Activated CD8-positive, alpha-beta memory T cell treated with anti-CD3 and anti-CD28 coated beads, Interleukin-2, amount 50 U/mL, for 4 hours (primary cell): ENCODE measurements at places on chromosomes 1 and 21.

GRCh38 chr1:23376890-23377811, 7.5 kb upstream of the ZNF436 start:
- DNase-seq = no peak

DNA sequence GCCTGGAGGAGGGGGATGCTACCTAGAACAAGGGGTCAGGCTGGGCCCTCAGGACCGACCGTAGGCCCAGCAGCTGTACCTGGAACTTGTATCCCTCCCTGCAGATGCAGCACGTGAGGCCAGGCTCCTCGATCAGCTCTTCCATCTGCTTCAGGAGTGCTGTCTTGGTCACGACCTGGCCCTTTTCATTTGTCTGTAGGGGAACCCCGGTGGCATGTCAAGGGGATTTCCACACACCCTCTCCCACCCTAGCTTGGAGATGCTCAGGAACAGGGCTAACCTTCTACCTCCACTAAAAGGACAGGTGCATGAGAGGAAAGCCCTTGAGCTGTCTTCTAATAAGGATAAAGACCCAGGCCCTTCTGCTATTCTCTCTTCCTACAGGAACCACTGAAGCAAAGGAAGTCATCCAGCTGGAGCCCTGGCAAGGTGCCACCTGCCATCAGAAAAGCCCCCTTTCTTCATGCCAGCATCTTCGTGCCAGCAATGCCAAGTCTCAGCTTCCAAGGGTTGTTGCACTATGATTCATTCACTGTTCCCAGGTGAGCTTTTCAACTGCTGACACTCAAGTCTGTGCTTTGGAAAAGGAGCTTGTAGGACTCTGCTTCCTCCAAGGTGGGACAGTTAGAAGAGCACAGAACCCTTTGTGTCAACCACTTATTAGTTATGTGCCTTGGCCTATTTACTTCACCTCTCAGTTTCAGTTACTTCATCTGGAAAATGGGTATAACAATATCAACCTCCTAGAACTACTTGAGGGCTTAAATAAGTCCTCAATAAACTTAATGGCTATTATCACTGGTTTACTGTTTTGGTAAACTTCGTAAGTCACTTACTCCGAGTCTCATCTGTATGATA, 122.1 kb downstream of the UBR4 start:
- DNase-seq = no peak

DNA sequence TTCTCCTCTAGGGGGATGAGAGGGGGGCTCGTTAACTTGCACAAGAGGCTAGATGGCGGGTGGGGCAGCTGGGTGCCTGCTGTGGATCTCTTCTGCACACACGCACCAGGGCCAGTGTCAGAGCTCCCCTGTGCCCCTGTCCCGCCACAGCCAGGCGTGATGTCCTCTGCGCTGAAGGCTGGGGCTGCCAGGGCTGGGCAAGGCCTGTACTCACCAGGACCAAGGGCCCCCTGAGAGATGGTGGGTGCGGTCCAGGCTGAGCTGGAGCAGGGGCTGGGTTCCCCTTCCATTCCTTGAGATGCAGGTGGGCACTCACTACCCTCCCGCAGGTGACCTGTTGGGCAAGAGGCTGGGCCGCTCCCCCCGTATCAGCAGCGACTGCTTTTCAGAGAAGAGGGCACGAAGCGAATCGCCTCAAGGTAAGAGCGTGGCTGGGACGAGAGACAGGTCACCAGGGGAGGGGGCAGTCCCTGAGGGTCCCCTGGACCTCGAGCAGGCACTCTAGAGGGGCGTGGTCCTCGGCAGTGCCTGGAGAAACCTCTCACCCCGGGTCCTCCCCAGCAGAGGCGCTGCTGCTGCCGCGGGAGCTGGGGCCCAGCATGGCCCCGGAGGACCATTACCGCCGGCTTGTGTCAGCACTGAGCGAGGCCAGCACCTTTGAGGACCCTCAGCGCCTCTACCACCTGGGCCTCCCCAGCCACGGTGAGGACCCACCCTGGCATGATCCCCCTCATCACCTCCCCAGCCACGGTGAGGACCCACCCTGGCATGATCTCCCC, 15.2 kb downstream of the SAMD11 start:
- no peak for DNase-seq

DNA sequence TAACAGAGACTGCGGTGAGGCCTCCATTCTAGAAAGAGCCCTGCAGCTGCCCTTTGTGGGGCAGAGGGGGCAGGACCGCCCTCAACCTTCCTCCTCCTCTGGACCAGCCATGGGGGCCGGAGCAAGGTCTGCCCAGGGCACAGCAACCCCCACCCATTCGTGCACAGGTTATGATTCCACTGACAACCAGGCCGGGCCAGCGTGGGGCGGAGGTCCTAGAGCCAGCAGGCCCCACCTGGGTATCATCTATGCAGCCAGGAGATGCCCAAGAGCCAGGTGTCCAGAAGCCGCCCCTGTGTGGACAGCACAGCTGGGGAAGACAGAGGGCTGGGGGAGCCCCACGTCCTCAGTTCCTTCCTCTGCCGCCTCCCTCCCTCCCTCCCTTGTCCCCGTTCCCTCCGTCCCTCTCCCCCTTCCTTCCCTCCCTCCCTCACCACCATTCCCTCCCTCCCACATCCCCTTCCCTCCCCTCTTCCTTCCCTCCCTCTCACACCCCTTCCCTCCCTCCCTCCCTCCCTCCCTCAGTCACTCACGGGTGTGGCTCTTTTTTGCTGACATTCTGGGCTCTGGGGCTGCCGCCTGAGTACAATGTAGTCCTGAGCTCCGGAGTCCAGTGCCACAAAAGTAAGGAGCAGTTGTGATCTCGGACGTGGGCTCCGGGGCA, 12.3 kb downstream of the RNF223 start:
- no peak for DNase-seq

DNA sequence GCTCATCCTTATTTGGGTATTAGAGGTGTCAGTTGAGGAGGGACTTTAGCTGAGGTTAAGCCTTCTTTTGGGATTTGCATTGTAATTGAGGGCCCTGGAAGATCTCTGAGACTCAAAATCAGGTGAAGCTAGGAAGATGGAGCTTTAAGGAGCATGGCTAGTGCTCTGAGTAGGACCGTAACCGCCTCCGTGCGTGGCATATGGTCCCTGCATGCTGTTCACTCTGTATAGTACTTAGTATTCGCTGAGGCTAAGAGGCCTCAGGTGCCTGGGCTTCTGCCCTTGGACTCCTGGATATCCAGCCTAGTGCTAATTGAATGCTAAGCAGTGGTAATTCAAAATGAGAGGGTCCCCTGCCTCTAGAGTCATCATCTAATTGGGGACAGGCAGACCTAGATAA, 22.5 kb downstream of the NSUN4 start:
- DNase-seq = no peak

- DNase-seq = no peak
These were observed 58.2 kb upstream of the SLC25A33 start for GRCh38 chr1:9481048-9481447.

DNA sequence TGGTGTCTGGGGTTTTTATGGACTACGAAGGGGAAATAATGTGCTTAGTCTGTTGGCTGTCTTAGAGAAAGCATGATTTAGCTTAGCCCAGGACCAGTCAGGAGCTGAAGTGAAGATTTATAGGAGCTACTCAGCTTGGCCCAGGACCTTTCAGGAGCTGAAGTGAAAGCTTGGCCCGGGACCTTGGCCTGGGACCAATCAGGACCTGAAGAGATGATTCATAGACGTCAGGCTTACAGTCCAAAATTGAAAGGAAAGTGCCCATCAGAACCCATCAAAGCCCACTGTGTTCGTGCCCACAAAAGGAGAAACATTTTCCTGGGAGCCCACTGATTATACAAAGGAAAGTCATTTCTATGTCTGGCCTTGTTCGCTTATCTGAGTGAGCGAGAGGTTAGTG, 35.6 kb downstream of the MSTO1 start:
- no peak for DNase-seq

DNA sequence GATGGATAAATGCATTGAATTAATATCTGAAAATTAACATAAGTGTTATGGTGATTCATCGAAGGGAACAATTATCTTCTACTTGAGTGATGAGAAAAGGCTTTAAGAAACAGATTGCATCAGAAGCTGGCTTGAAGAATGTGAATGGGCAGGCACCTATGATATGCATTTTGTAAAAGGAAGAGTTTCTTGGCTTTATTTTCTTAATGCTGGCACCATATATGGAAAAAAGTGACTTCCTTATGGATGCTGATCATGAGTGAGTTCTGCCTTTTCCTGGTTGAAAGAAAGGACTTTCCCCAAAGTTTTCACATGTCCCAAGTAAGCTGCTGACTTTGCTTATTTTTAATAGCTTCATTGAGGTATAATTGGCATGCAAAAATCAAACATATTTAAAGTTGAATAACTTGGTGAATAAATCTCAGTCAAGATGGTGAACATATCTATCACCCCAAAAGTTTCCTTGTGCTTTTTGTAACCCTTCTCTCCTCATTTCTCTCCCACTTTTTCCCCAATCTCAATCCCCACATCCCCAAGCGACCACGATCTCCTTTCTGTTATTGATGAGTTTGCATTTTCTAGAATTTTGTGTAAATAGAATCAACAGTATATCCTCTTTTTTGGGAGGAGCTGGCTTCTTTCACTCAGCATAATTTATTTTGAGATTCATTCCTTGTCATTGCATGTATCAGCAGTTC, 74.2 kb downstream of the SPATA46 start:
- no peak for DNase-seq

DNA sequence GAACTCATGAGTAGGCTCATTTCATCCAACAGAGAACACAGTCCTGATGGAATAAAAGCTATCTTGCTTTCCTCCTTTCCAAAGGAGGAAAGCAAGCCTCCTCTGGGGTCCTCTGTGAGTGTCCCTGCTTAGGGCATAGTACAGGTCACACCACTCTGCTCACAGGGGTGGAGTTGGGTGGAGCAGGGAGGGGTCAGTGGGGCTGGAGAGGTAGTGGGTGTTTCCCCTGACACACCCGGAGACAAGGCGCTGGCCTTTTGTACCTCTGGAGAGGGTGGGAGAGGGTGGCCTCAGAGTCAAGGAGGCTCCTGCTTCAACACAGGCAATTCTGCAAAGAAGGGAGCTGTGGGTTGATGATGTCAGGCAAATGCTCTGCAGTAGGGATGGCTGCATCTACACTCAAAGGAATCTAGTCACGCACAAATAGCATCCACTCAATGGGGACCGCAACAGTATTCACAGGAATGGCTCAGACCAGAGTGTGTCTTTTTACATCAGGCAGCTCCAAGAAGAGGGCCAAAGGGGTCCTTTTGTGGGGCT, 58.6 kb upstream of the PLXNA2 start:
- DNase-seq = no peak
